ENCODE measurements at places on chromosomes 5 and 9. TPM values are rescaled to one million over a fixed set of nuclear protein-coding genes. Genes with fewer than 3 reads are reported as not detected.

Gene PRUNE2
- 5.5 TPM for total RNA-seq

DNA sequence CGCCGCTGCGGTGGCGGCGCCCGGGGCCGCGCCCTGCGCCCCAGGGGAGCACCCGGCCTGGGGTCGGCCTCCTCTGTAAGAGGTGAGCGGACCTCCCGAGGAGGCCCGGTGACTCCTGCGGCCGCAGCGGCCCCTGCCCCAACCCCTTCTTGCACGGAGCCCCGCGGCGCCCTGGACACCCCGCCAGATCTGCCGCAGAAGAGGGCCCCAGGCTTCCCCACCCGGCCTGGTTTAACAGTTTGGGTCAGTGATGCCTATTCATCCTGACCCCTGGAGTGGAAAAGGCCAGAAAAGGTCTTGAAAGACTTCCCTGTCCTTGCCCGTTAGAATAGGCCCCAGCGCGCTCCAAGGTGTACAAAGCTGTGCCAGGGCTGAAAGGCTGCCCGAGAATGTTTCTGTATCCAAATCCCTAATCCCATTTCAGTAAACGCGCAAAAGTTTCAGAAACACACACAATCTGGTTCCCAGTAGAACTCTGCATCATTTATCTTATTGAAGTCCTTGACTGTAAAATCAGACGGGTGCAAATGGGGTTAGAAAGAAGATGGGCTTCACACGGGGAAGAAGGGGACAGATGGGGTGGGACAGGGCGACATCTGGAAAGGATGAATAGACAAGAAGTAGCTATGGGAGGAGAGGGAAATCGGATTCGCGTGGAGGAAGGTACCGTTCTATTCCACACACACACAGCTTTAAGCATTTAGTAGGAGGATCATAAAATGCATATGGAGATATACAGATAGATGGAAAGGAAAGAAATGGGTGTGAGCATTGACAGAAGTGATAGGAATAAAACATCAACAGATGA, 1.1 kb upstream of the SSBP2 start:
- peak; percentile 11 for DNase-seq

Gene UBE2R2
- 20.3 TPM for total RNA-seq

GRCh38 chr5:83471405-83472212, at the start of gene VCAN:
Gene VCAN, plus strand, starts transcription at chr5:83471744. Its CDS starts 11,775 bp downstream, at chr5:83483519.
- peak; percentile 92 for DNase-seq

GRCh38 chr5:79505138-79505537, 8.8 kb downstream of the HOMER1 start:
- DNase-seq: no peak

Gene EMB
- total RNA-seq: 0.97 TPM

All from fibroblast of villous mesenchyme (primary cell).